Ascending aorta (tissue), 2 donors: ENCODE measurements at places on chromosomes 6 and 20. TPM values are rescaled to one million over a fixed set of nuclear protein-coding genes. Genes with fewer than 3 reads are reported as not detected.

DNA sequence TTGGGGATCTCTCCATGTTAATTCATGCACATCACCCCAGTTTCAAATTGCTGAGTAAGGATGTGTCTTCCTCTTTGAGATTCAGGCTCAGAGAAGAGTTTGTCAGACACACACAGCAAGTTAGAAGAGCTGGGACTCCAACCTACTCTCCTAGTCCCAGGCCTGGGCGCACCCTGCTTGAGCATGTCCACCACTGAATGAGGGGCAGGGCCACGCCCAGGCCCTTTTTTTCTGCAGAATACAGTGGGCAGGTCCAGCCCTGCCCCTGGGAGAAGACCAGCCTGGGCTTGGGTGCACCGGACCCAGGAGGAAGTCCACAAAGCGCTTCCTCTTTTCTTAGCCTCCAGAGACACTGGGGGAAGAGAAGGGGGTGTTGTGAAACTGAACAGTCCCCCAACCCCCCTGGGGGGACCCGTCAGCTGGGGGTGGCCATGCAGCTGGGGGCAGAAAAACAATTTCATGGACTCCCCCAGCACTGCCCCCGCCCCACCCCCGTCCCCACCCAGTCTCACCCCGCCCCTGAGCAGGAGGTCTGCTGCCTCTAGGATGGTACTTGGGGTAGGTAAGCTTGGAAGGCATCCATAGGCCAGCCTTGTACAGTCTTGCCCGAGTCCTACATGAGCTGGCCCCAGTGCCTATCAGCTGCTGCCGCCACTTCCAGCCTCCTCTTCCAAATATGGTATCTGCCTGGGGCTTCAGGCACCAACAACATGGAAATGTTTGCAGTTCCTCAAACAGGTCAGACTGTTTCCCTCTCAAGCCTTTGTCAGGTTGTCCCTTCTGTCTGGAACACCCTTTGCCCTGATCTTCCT, 11.7 kb upstream of the HCK start:
- no peak overlapping the region for H3K4me3 ChIP-seq
- H3K27me3 ChIP-seq: no peaks in the 10 kb centered on the region
- no peak overlapping the region for H3K27ac ChIP-seq
- no peaks in the 10 kb centered on the region for H3K4me1 ChIP-seq

GRCh38 chr20:18623156-18623910, 35.5 kb downstream of the DTD1 start:
- H3K27me3 ChIP-seq: no peaks in the 10 kb centered on the region
- no peak for DNase-seq
- H3K4me3 ChIP-seq: no peak overlapping the region
- H3K27ac ChIP-seq: no peak overlapping the region
- peaks cover 11% of the 10 kb centered on the region for H3K36me3 ChIP-seq
- H3K4me1 ChIP-seq: peaks cover 3% of the 10 kb centered on the region

GRCh38 chr20:36273414-36274180, 32.5 kb upstream of the DLGAP4 start:
- no peak overlapping the region for H3K27ac ChIP-seq
- no peaks in the 10 kb centered on the region for H3K36me3 ChIP-seq
- H3K4me1 ChIP-seq: no peaks in the 10 kb centered on the region
- H3K27me3 ChIP-seq: no peaks in the 10 kb centered on the region
- no peak for DNase-seq

- H3K36me3 ChIP-seq: no peaks in the 10 kb centered on the region
- H3K27me3 ChIP-seq: peaks cover 58% of the 10 kb centered on the region
- no peak overlapping the region for H3K27ac ChIP-seq
These were observed 5.3 kb downstream of the NRN1 start for GRCh38 chr6:6001443-6001842.

DNA sequence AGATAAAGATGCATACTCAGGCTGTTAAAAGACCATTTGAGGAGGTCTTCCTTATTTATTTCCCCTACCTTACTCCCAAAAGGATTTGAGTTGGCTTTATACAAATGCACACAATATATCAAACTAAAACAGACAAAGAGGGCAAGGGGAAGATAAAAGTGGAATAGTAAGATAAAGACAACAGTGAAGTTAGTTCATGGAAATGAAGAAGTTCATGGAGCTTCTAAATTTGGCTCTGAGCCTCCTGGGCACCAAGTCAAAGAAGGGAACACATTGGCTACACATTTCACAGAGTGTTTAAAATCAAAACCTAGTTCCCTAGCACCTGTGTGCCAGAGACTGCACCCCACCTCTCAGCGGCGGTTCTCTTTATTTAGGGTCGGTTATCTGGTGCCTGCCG, 25.8 kb upstream of the ARMC2 start:
- H3K36me3 ChIP-seq: no peaks in the 10 kb centered on the region
- peaks cover 11% of the 10 kb centered on the region for H3K4me1 ChIP-seq
- no peak for DNase-seq
- no peaks in the 10 kb centered on the region for H3K27me3 ChIP-seq
- H3K27ac ChIP-seq: no peak overlapping the region
- H3K4me3 ChIP-seq: no peak overlapping the region

- no peak for DNase-seq
- no peak overlapping the region for H3K4me3 ChIP-seq
- H3K27ac ChIP-seq: no peak overlapping the region
- no peaks in the 10 kb centered on the region for H3K36me3 ChIP-seq
- H3K27me3 ChIP-seq: no peaks in the 10 kb centered on the region
- H3K4me1 ChIP-seq: no peaks in the 10 kb centered on the region
These were observed 506.6 kb upstream of the MAN1A1 start for GRCh38 chr6:119856136-119856535.

DNA sequence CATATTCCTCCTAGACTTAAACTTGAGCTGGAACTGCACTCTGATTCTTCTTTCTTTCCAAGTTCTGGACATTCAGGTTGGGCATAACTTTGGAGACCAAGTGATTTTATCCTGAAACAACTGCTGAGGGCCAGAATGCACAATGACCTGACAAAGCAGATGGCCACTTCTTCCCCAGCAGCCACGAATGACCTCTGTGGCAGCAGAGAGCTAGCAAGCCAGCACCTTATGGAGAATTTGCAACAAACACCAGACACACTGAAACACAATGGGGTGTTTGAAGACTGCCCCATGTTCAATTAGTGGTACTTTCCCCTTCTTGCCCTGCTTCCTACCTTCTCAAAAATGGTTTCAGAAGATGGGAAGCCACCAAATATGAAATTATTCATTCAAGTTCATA, 4.2 kb upstream of the TENT5A start:
- H3K36me3 ChIP-seq: no peaks in the 10 kb centered on the region
- DNase-seq: no peak
- H3K4me3 ChIP-seq: no peak overlapping the region

DNA sequence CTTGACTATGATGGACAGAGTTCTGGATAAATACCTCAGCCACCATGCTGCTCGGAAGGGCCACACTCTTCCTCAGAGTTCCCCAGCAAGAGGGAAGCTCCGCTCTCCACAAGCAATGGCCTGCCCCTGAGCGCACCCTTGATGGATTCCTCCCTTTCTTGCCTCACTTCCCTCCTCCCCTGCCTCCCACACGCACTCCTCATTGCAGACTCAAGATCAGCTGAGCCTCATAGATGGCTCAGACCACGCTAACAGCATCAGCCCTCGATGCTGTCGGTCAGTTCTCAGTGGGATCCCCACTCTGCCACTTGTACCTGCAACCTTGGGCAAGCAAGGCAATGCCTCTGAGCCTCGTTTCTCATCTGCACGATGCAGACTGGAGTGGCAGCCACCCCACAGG, 123.3 kb downstream of the BMP7 start:
- H3K4me1 ChIP-seq: no peaks in the 10 kb centered on the region
- no peak overlapping the region for H3K27ac ChIP-seq
- no peak for DNase-seq
- no peaks in the 10 kb centered on the region for H3K27me3 ChIP-seq

- no peak for DNase-seq
- H3K4me1 ChIP-seq: peaks cover 23% of the 10 kb centered on the region
- H3K4me3 ChIP-seq: no peak overlapping the region
- no peaks in the 10 kb centered on the region for H3K27me3 ChIP-seq
- H3K36me3 ChIP-seq: no peaks in the 10 kb centered on the region
- H3K27ac ChIP-seq: no peak overlapping the region
These were observed 12.1 kb upstream of the ATXN1 start for GRCh38 chr6:16773362-16773761.

GRCh38 chr20:44142413-44142812, 44.6 kb downstream of the JPH2 start:
- H3K27me3 ChIP-seq: no peaks in the 10 kb centered on the region
- no peaks in the 10 kb centered on the region for H3K36me3 ChIP-seq
- DNase-seq: no peak
- no peak overlapping the region for H3K4me3 ChIP-seq

- peaks cover 81% of the 10 kb centered on the region for H3K36me3 ChIP-seq
- no peak overlapping the region for H3K27ac ChIP-seq
- no peaks in the 10 kb centered on the region for H3K27me3 ChIP-seq
- no peaks in the 10 kb centered on the region for H3K4me1 ChIP-seq
These were observed 147.6 kb downstream of the DTNBP1 start for GRCh38 chr6:15515226-15515625.

DNA sequence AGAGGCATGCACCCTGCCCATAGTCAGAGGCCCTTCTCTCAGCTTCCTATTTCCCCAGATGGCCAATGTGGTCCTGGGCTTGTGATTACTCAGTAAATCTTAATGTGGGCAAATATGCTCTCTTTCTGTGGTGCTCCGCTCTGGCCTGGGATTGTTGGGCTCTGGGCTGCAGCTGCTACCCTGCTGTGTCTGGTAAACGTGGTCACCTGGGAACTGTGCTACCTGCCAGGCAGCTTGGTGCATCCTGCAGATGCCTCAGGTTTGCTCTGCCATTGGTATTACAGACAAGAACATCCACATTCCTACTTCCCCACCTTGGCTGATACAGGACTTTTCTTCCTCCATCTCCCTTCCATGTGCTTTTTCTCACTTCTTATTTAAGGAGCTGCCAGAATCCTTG, 611.5 kb upstream of the IMPG1 start:
- H3K36me3 ChIP-seq: no peaks in the 10 kb centered on the region
- H3K4me3 ChIP-seq: no peak overlapping the region
- no peaks in the 10 kb centered on the region for H3K4me1 ChIP-seq
- H3K27me3 ChIP-seq: no peaks in the 10 kb centered on the region
- no peak for DNase-seq

The TXLNB gene
- total RNA-seq: not detected

The TUBB2B gene
- total RNA-seq: not detected

The MYB gene
- total RNA-seq: not detected

The THBS2 gene
- total RNA-seq: 709 TPM

The KHDC1L gene
- total RNA-seq: not detected
